ENCODE measurements at places on chromosomes 13 and 19. TPM values are rescaled to one million over a fixed set of nuclear protein-coding genes. Genes with fewer than 3 reads are reported as not detected.
A peak's percentile ranks its signal among the peaks of the same experiment; 100 is the strongest.

Gene SSC5D
- total RNA-seq, result 21.1 TPM

DNA sequence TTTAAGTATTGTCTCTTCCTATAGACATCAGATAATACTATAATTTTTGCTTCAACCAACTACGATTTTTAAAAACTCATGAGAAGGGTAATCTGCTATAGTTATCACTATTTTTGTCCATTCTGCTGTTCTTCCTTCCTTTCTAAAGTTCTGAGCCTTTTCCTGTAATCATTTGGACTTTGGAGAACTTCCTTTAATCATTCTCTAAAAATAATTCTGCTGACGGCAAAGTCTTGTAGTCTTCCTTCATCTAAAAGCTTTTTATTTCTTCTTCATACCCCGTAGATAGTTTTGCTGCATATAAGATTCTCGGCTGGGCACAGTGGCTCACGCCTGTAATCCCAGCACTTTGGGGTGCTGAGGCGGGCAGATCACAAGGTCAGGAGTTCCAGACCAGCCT lies 5.1 kb upstream of the FCGBP start:
- DNase-seq, result no peak
- no peaks in the 10 kb centered on the region for H3K27me3 ChIP-seq
- no peak overlapping the region for H3K4me3 ChIP-seq
- no peaks in the 10 kb centered on the region for H3K36me3 ChIP-seq
- no peaks in the 10 kb centered on the region for H3K4me1 ChIP-seq
- H3K27ac ChIP-seq, result no peak overlapping the region

GRCh38 chr13:83377491-83377890 lies 504.8 kb downstream of the SLITRK1 start:
- H3K4me3 ChIP-seq, result no peak overlapping the region
- no peak for DNase-seq
- no peaks in the 10 kb centered on the region for H3K27me3 ChIP-seq

Gene USHBP1
- 1.5 TPM for total RNA-seq

Gene NCR1
- total RNA-seq, result 0.66 TPM

Gene ZNF154
- total RNA-seq, result 2.2 TPM

DNA sequence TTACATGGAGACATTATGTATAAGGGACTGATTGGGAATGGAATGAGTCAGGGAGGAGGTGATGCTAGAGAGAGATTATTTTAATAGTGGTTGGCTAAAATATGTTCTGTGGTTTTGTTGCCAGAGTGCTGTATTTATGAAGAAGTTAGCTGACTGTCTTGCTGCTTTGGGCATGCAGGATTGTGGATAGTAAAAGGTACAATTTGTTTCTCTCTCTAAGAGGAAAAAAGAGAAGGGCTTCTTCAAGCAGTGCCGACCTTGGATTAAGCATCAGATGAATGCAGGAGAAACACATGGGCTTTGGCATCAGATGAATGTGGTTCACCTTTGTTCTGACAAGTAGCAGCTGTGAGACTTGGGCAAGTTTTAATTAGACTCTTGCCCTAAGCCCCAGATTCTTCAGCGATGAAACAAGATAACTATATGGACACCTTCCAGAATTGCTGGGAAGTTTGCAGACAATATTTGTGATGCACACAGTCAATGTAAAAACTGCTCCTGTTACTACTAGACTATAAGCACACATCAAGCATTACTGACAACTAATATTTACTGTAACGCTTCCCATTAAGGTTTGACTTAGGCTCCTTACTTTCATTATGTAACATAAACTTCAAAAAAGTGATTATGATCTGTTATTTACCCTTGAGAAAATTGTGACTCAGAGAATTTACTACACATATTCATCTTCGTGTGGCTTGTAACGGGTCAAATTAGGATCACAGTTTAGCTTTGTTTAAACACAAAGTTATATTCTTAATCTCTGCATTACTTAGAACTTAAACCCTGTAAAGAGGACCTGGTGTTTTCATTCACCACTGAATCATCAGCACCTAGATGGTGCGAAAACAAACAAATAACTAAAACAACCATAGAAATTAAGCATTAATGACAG lies 824.0 kb downstream of the PCDH9 start:
- H3K27ac ChIP-seq, result no peak overlapping the region
- H3K27me3 ChIP-seq, result no peaks in the 10 kb centered on the region
- no peaks in the 10 kb centered on the region for H3K36me3 ChIP-seq
- H3K4me3 ChIP-seq, result no peak overlapping the region
- no peak for DNase-seq

DNA sequence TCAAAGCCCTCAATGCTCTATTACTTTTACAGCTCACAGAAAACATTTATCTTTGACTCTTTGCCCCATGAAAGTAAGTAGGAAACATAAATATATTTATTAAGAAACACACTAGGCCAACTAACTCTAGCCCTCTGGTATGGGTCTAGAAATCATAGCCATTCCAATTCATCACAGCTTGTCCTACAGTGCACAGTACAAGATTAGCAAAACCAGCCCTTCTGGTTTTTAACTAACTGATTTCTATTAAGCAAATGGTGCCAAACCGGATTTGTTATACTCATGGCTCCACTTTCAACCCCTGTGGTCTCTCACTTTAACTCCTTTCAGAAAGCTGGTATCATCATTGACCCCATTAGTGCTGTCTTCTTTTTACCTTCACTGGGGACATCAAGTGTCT lies 5.6 kb upstream of the LRRC63 start:
- H3K4me1 ChIP-seq, result no peaks in the 10 kb centered on the region
- H3K36me3 ChIP-seq, result no peaks in the 10 kb centered on the region
- H3K4me3 ChIP-seq, result no peak overlapping the region
- no peak for DNase-seq
- no peak overlapping the region for H3K27ac ChIP-seq

DNA sequence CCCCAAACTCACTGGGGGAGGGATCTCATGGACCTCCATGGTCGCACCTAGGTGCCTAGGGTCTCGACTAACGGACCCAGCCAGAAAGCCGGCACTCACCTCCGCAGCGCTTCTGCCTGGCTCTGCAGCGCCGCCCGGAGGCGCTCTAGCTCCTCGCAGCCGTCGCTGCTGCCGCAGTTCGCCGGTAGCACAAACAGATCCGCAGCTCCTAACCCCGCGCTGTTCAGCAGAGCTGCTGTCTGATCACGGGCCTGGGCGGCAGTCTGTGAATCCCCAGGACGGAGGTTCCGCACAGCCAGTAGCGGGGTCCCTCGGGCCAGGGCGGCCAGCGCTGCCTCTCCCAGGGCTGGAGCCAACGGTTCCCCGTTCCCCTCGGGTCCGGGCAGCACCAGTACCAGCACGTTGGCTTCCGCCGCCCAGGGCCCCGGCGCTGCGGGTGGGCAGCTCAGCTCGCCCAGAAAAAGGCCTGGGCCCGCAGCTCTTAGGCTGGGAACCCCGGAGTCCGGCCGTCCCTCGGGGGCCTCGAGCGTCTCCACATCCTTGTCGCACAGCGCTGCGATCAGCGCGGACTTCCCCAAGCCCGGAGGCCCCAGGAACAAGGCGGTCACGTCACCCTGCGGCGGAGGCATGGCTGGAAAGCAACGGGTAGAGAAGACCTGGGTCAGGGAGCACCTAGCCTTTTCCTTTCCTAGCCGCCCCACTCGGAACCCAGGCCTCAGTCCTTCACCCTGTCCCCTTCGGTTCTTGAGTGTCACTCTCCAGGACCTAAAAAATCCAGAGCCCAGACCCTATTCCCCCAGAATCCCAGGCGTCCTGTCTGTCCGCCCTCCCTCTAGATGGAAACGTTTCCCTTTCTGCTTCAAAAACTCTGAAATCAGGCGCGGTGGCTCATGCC lies 977 bp downstream of the IRGQ start:
- no peaks in the 10 kb centered on the region for H3K36me3 ChIP-seq
- peak; percentile 65 for DNase-seq
- H3K4me1 ChIP-seq, result peaks cover 10% of the 10 kb centered on the region
- peak overlapping the region; percentile 59 for H3K4me3 ChIP-seq
- peak overlapping the region; percentile 99 for H3K27ac ChIP-seq

Gene SUGP2
- 53.7 TPM for total RNA-seq

Gene SIX5
- 50.6 TPM for total RNA-seq

Gene ZIC5
- total RNA-seq, result not detected

DNA sequence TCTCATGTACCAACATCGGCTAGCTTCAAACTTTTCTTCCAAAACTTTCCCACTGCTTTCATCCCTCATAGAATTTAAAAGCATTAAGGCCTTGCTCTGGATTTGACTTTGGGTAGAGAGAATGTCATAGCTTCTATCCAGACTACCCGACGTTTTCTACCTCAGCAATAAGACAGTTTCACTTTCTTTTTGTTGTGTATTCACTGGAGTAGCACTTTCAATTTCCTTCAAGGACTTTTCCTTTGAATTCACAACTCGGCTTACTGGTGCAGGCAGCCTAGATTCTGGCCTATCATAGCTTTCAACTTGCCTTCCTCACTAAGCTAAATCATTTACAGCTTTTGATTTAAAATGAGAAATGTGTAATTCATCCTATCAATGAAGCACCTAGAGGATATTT lies 420.4 kb upstream of the GPC6 start:
- H3K4me1 ChIP-seq, result peaks cover 2% of the 10 kb centered on the region
- no peak for DNase-seq
- H3K36me3 ChIP-seq, result no peaks in the 10 kb centered on the region
- H3K4me3 ChIP-seq, result peak overlapping the region; percentile 35

Gene TMEM238
- total RNA-seq, result 2.4 TPM

DNA sequence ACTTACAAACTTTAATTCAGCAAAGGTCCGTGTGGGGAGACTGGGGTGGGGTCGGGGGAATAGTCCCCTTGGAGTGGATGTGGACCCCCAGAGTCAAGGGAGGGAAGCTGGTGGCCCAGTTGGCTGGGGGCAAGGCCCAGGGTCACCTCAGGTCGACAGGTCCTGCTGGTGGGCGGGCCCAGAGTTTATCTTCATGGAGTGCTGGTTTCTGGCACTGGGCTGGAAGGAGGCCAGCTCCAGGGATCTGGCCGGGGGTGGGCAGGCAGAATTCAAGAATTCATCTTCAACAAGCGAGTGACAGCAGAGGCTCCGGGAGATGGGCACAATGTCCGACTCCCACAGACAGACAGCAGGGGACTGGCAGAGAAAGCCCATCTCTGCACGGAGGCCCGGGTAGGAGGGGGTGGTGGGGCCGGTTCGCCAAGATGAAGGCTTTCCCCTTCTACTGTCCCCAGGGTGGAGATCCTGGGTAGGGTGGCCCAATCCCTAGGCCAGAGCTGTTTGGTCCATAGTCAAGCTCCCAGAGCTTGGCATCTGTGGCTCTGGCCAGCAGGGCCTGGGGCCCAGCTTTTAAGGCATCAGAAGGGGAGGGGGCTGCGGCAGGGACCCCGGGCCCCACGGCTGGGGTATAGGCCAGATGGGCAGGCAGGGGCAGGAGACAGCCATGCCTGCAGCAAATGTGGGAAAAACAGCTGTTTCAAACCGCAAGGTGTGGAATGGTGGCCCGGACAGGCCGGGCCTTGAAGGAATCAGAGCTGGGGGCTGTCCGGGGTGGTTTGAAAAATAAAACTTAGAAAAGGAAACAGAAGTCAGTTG lies 622 bp upstream of the FDX2 start:
- H3K27me3 ChIP-seq, result no peaks in the 10 kb centered on the region
- H3K27ac ChIP-seq, result no peak overlapping the region
- no peak overlapping the region for H3K4me3 ChIP-seq
- no peak for DNase-seq
- H3K36me3 ChIP-seq, result no peaks in the 10 kb centered on the region
- H3K4me1 ChIP-seq, result peaks cover 3% of the 10 kb centered on the region

DNA sequence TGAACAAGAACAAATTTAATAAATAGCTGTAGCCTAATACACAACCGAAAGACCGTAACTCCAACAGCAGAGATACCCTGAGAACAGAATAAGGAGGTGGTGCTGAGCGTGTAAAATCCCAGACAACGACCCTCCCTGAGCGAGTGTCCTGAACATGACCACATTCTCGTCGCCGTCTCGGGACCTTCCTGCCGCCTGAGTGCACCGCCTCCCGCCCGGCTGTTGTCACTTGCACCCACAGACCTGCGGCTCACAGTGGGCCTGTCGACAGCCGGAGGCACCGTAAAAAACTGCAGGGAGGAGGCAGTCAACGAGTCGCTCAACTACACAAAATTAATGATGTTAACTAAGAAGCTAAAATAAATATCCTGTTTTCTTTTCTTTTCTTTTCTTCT lies 35.8 kb upstream of the GRTP1 start:
- DNase-seq, result peak; percentile 5
- no peak overlapping the region for H3K27ac ChIP-seq
- no peaks in the 10 kb centered on the region for H3K27me3 ChIP-seq
- no peaks in the 10 kb centered on the region for H3K36me3 ChIP-seq
- H3K4me3 ChIP-seq, result no peak overlapping the region

Gene TNFSF13B
- 2.2 TPM for total RNA-seq

DNA sequence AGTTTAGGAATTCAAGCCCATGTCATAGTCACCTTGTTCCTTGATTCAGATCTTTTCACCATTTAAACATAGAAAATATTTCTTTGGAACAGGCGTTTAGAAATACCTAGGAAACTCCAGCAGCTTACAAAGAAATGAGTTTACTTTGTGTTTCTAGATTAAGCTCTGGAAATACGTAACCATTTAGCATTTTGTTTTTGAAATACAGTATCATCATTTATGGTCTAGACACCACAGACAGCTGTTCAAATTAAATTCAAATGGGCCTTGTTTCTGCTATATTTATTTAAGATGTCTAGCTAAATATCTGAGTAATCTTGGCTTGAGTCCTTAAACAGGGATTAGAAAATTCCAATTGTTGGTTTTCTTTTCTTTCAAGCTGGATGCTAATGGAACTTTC lies 228.5 kb downstream of the NDFIP2 start:
- H3K36me3 ChIP-seq, result no peaks in the 10 kb centered on the region
- H3K27ac ChIP-seq, result no peak overlapping the region
- H3K27me3 ChIP-seq, result no peaks in the 10 kb centered on the region
- no peaks in the 10 kb centered on the region for H3K4me1 ChIP-seq

Gene SIGLEC10
- total RNA-seq, result 5.1 TPM

GRCh38 chr19:50720921-50721381 lies 1.3 kb upstream of the SHANK1 start:
- no peaks in the 10 kb centered on the region for H3K36me3 ChIP-seq
- no peak overlapping the region for H3K27ac ChIP-seq
- DNase-seq, result no peak
- H3K4me1 ChIP-seq, result peaks cover 17% of the 10 kb centered on the region

DNA sequence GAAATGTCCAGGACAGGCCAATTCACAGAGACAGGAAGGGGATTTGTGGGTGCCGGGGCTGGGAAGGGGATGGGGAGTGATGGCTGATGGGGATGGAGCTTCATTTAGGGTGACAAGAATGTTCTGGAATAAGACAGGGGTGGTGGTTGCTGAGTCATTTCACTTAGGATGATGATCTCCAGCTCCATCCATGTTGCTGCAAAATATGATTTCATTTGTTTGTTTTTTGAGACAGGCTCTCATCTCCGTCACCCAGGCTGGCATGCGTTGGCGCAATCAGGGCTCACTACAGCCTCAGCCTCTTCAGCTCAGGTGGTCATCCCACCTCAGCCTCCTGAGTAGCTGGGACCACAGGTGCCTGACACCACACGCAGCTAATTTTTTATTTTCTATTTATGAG lies 3.1 kb upstream of the JSRP1 start:
- no peak overlapping the region for H3K4me3 ChIP-seq
- no peak overlapping the region for H3K27ac ChIP-seq
- H3K27me3 ChIP-seq, result no peaks in the 10 kb centered on the region
- no peaks in the 10 kb centered on the region for H3K36me3 ChIP-seq
- no peak for DNase-seq

- no peaks in the 10 kb centered on the region for H3K36me3 ChIP-seq
- no peak overlapping the region for H3K4me3 ChIP-seq
- no peaks in the 10 kb centered on the region for H3K27me3 ChIP-seq
- no peak overlapping the region for H3K27ac ChIP-seq
These were observed 110.4 kb upstream of the SOX1 start for GRCh38 chr13:111956261-111957151.

Gene SIGLEC8
- 0.25 TPM for total RNA-seq

GRCh38 chr19:1874554-1875185 lies 10.6 kb downstream of the ABHD17A start:
- H3K36me3 ChIP-seq, result no peaks in the 10 kb centered on the region
- H3K4me1 ChIP-seq, result peaks cover 13% of the 10 kb centered on the region
- DNase-seq, result no peak
- peak overlapping the region; percentile 75 for H3K4me3 ChIP-seq
- H3K27ac ChIP-seq, result no peak overlapping the region

Data from ovary (tissue), 10 donors.